Heart right ventricle (tissue), 16 donors: ENCODE measurements at places on chromosomes 1 and 21.

GRCh38 chr1:78145105-78145580, 99.4 kb downstream of the GIPC2 start:
- H3K36me3 ChIP-seq, result no peaks in the 10 kb centered on the region
- DNase-seq, result peak; percentile 14
- H3K27ac ChIP-seq, result no peak overlapping the region

DNA sequence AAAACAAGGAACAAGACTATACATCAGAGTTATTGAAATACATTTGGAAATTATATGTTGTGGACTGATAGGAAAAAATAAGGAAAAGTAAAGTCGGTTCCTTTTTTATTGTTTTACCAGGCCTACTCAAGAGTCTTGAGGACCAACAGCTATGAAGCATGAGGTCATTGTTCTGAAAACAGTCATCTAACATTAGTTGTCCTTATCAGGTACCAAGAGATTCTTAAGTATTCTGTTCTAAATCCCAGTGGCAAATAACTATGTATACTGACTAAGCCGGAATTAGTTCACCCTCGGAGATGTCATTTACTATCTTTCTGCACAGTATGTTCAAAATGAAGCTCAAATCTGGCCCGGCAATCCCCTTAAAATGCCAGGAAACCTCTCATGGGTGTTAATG, 585 bp downstream of the ADGRL4 start:
- peak overlapping the region; percentile 87 for H3K27ac ChIP-seq
- no peaks in the 10 kb centered on the region for H3K36me3 ChIP-seq
- H3K27me3 ChIP-seq, result peaks cover 12% of the 10 kb centered on the region
- DNase-seq, result no peak
- H3K4me3 ChIP-seq, result peak overlapping the region; percentile 35

- H3K4me3 ChIP-seq, result no peak overlapping the region
- no peaks in the 10 kb centered on the region for H3K36me3 ChIP-seq
- H3K27ac ChIP-seq, result no peak overlapping the region
- no peaks in the 10 kb centered on the region for H3K27me3 ChIP-seq
- DNase-seq, result no peak
- H3K4me1 ChIP-seq, result no peaks in the 10 kb centered on the region
Measured at GRCh38 chr1:73065339-73066041, 783.2 kb upstream of the NEGR1 start.

GRCh38 chr1:17123196-17124045, 4.2 kb upstream of the PADI2 start:
- H3K36me3 ChIP-seq, result no peaks in the 10 kb centered on the region
- no peak for DNase-seq
- no peak overlapping the region for H3K4me3 ChIP-seq
- H3K27ac ChIP-seq, result no peak overlapping the region
- H3K27me3 ChIP-seq, result peaks cover 37% of the 10 kb centered on the region

DNA sequence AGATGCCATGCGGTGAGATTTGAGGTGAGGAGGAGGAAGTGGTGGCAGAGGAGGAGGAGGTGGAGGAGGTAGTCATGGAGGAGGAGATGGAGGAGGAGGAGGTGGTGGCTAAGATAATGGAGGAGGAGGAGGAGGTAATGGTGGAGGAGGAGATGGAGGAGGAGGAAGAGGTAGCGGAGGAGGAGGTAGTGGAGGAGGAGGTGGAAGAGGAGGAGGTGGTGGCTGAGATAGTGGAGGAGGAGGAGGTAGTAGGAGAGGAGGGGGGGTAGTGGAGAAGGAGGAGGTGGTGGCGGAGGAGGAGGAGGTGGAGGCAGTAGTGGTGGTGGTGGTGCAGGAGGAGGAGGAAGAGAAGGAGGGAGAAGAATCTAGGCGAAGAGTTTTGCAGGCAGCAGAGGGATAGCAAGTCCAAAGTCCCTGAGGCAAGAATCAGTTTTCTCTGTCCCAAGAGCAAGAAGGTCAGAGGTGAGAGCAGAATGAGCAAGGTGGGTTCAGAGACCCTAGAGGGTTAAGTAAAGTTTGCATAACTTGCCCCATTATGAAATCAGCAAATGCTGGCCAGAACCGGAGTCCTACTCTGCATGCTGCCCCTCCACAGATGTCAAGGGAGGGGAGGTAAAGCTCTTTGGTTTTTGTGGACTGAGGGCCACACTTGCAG, 38.9 kb upstream of the GNPAT start:
- no peaks in the 10 kb centered on the region for H3K36me3 ChIP-seq
- H3K4me1 ChIP-seq, result no peaks in the 10 kb centered on the region
- DNase-seq, result no peak
- H3K4me3 ChIP-seq, result no peak overlapping the region

DNA sequence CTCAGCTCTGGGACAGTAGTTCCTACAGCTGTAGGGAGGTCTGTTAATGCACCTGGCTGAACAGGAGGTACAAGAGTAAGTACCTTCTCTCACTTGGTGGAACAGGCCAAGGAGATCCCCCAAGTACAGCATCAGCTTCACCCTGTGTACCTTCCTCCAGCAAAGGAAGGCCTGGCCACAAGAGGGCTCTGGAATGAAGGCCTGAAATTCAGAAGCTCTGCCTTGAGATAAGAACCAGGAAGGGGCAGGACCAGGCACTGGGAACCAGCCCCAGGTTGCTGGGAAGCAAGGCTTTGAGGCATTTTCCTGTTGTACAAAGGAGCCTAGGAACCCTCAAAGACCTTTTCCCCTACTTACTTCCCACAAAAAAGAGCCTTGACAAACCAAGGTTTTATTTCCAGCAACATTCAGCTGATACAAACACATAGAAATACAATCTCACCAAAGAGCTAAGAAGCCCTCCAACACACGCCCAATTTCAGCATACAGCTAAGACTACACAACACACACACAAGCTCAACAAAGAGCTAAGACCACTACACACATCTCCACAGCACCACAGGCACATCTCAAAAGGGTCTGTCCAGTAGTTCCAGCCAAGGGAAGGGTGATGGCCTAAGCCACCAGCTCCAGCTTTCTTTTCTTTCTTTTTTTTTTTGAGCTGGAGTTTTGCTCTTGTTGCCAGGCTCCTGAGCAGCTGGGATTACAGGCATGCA, 23.5 kb downstream of the F11R start:
- peak; percentile 83 for DNase-seq
- H3K27me3 ChIP-seq, result no peaks in the 10 kb centered on the region
- H3K4me3 ChIP-seq, result no peak overlapping the region
- H3K27ac ChIP-seq, result peak overlapping the region; percentile 82
- peaks cover 17% of the 10 kb centered on the region for H3K36me3 ChIP-seq

- H3K4me1 ChIP-seq, result peaks cover 6% of the 10 kb centered on the region
- no peak overlapping the region for H3K27ac ChIP-seq
- no peaks in the 10 kb centered on the region for H3K36me3 ChIP-seq
- no peak overlapping the region for H3K4me3 ChIP-seq
Measured at GRCh38 chr1:170461291-170461747, 70.6 kb upstream of the GORAB start.

- no peak for DNase-seq
- H3K4me1 ChIP-seq, result peaks cover 32% of the 10 kb centered on the region
- H3K27me3 ChIP-seq, result no peaks in the 10 kb centered on the region
- H3K36me3 ChIP-seq, result no peaks in the 10 kb centered on the region
Measured at GRCh38 chr1:158002022-158002630, 8.7 kb downstream of the KIRREL1 start.

DNA sequence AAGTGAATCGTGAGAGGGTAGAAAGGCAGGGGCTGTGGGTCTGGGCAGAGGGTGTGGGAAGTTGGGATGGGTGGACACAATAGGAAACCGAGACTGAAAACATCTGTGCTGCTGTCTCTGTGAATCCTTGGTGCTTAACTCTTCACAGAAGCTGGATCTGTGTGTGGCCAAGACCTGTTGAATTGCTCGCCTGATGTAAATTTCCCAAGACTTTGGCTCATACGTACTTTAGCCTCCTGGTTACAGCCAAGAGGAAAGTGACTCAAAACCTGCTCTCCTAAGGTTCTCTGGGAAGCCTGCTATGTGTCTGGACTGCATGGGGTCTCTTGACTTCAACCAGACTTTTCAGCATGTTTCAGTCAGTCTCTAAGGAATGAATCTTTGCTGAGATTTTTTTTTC, 270.3 kb downstream of the RWDD3 start:
- no peaks in the 10 kb centered on the region for H3K36me3 ChIP-seq
- H3K27ac ChIP-seq, result no peak overlapping the region
- no peak overlapping the region for H3K4me3 ChIP-seq
- no peak for DNase-seq

- no peak overlapping the region for H3K27ac ChIP-seq
- peaks cover 11% of the 10 kb centered on the region for H3K27me3 ChIP-seq
- H3K36me3 ChIP-seq, result no peaks in the 10 kb centered on the region
- no peak for DNase-seq
- H3K4me3 ChIP-seq, result no peak overlapping the region
- H3K4me1 ChIP-seq, result no peaks in the 10 kb centered on the region
Measured at GRCh38 chr1:159979257-159979656, 25.2 kb upstream of the SLAMF9 start.

DNA sequence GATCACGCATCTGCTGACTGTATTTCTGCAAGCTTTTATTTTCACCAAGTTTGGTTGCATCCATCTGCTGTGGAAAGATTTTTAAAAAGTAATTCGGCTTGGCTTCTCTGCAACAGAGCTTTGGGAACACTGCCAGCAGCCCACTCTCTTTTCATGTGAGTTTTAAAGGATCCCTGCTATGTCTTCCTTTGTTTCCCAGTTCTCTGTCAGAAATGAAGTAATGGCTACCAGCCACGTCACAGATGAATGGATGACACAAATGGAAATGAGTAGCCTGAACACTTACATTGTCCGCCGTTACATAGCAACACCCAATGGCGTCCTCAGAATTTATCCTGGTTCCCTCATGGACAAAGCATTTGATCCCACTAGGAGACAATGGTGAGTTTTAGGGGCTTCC, 80.6 kb upstream of the RAVER2 start:
- H3K27ac ChIP-seq, result no peak overlapping the region
- H3K27me3 ChIP-seq, result no peaks in the 10 kb centered on the region
- no peaks in the 10 kb centered on the region for H3K4me1 ChIP-seq
- no peak overlapping the region for H3K4me3 ChIP-seq
- no peak for DNase-seq

GRCh38 chr1:28249013-28249865, 10.1 kb upstream of the SESN2 start:
- H3K4me3 ChIP-seq, result peak overlapping the region; percentile 26
- no peaks in the 10 kb centered on the region for H3K36me3 ChIP-seq
- no peaks in the 10 kb centered on the region for H3K27me3 ChIP-seq
- peaks cover 24% of the 10 kb centered on the region for H3K4me1 ChIP-seq
- peak overlapping the region; percentile 87 for H3K27ac ChIP-seq
- peak; percentile 64 for DNase-seq

DNA sequence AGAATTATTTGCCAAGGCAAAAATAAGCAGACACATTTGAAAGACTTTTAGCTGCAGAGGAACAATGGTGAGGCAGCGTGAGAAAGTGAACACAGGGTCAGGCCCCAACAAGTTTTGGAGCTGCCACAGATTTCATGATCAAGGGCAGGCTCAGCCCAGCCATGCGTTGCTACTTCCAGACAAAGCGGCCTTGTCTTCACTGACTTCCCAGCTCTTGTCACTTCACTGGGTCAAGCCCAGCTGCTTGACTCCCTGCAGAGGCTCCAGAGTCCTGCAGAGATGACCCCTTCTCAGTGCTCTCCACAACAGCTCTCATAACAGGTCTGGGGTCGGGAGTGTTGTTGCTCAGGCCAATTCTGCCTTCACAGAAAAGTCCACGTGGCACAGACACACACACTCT, 35.8 kb downstream of the HHAT start:
- peak overlapping the region; percentile 1 for H3K27ac ChIP-seq
- H3K4me3 ChIP-seq, result no peak overlapping the region

- H3K4me1 ChIP-seq, result peaks cover 33% of the 10 kb centered on the region
- H3K27ac ChIP-seq, result peak overlapping the region; percentile 98
- DNase-seq, result no peak
- no peaks in the 10 kb centered on the region for H3K27me3 ChIP-seq
- H3K4me3 ChIP-seq, result peak overlapping the region; percentile 74
- no peaks in the 10 kb centered on the region for H3K36me3 ChIP-seq
Measured at GRCh38 chr1:156896490-156897033, 3.0 kb downstream of the PEAR1 start.

GRCh38 chr21:16037421-16037955, 307.7 kb downstream of the USP25 start:
- DNase-seq, result no peak
- H3K27me3 ChIP-seq, result no peaks in the 10 kb centered on the region
- no peaks in the 10 kb centered on the region for H3K4me1 ChIP-seq
- no peak overlapping the region for H3K4me3 ChIP-seq
- no peaks in the 10 kb centered on the region for H3K36me3 ChIP-seq

DNA sequence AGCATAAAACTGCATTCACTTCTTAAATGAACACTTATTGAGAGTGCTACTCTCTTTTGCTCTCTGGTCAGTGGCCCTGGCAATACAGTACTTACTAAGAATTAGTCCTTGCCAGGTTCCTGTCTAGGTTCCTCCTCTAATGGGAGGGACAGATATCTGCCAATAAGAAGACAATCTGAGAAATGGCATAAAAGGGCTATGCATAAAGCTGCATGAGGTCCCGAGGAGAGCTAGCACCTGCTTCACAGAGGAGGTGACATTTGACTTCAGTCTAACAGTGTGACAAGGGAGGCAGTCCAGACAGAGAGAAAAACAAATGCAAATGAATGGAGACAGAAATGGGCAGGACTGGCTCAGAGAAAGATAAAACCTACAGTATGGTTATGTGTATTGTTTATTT, 357.1 kb upstream of the SGIP1 start:
- H3K4me1 ChIP-seq, result no peaks in the 10 kb centered on the region
- H3K27ac ChIP-seq, result no peak overlapping the region
- H3K27me3 ChIP-seq, result no peaks in the 10 kb centered on the region
- DNase-seq, result no peak

- no peak for DNase-seq
- no peaks in the 10 kb centered on the region for H3K27me3 ChIP-seq
- H3K4me3 ChIP-seq, result no peak overlapping the region
- H3K4me1 ChIP-seq, result no peaks in the 10 kb centered on the region
Measured at GRCh38 chr1:202063093-202063492, 52.7 kb downstream of the ELF3 start.

DNA sequence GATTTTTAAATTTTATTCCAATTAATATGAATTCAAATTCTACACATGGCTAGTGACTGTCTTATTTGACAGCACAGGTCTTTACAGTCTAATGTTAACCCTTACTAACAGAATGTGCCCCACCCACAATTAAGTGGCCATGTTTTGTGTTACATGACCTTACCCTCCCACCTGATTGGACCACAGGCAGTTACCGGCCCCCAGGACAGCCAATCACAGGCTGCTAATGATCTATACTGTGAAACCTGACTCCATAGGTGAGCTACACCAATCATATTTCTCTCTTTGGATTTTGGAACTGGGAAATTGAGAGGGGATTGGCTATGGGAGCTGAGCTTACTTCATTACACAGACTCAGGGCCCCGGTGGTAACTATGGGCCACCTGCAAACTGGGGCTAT, 27.5 kb downstream of the ZP4 start:
- no peak for DNase-seq
- H3K4me1 ChIP-seq, result peaks cover 9% of the 10 kb centered on the region
- no peaks in the 10 kb centered on the region for H3K36me3 ChIP-seq
- no peaks in the 10 kb centered on the region for H3K27me3 ChIP-seq
- H3K27ac ChIP-seq, result no peak overlapping the region

DNA sequence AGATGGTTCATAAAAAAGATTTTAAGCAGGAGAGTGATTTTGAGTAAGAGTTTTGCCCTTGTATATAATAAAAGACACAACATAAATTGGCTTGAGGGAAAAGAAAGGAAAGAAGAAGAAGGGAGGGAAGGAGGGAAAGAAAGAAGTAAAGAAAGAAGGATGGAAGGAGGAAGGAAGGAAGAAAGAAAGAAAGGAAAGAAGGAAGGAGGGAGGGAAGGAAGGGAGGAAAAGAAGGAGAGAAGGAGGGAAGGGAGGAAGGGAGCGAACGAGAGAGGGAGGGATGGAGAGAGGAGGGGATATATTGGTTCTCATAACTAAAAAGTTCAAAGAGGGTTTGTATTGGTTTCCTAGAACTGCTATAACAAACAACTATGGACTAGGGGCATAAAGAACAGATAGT, 62.2 kb upstream of the PAX7 start:
- DNase-seq, result no peak
- no peaks in the 10 kb centered on the region for H3K36me3 ChIP-seq
- no peak overlapping the region for H3K4me3 ChIP-seq
- H3K27me3 ChIP-seq, result peaks cover 11% of the 10 kb centered on the region
- H3K27ac ChIP-seq, result no peak overlapping the region
- no peaks in the 10 kb centered on the region for H3K4me1 ChIP-seq
